ENCODE measurements at places on chromosomes 7 and 10.

- no peak for DNase-seq
Observed at GRCh38 chr10:23088609-23089008, 6.8 kb upstream of the MSRB2 start.

DNA sequence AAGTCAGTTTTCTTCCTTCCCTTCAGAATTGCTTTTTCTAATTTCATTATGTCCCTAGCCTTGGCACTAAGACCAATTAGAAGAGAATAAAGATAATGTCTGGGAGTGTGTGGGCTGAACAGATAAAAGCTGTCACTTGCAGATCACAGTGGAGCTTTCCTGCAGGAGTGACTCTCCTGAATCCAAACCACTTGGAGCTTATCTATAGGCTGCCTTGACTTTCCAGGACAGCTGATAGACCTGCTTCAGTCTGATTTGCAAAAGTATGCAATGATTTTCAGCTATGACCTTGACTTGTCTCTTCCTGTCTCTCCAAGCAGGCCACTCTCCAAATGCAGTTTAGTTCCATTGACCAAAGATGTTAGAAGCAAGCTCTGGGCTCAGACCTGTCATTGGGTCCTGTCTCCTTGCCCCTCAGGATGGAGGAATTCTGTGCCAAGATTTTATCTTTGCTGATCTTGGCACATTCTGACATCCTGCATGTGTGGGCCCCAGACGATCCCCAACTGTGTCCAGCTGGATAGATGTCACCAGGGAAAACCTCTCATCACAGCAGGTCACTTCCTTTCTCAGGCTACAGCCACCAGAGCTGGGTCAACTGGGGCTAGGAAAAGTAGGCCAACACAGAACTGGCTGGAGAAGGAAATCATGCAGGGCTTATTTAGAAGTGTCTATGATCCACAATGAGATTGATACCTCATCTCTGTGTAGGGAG lies 120.9 kb upstream of the ZNF438 start:
- DNase-seq, result no peak

GRCh38 chr7:69843653-69844052 lies 245.4 kb downstream of the AUTS2 start:
- DNase-seq, result no peak

DNA sequence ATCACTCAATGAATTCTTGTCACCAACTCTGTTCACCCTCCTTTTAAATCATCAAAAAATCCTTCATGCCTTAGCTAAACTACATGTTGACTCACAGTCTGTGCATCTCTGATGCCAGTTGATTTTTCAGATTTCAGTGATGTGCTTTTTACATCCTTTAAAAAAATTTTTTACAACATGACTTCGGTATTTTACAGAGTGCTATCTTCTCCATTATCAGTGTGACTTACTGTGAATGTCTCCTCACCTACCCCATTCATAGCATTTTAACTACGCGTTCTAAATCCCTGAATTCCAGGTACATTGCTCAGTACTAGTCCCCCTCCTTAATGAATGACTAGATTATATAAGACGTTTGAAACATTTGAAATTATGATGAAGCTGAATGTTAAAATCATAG lies 98.7 kb downstream of the DNAH11 start:
- no peak for DNase-seq

GRCh38 chr10:32174349-32174893 lies 118.2 kb upstream of the KIF5B start:
- DNase-seq, result no peak

DNA sequence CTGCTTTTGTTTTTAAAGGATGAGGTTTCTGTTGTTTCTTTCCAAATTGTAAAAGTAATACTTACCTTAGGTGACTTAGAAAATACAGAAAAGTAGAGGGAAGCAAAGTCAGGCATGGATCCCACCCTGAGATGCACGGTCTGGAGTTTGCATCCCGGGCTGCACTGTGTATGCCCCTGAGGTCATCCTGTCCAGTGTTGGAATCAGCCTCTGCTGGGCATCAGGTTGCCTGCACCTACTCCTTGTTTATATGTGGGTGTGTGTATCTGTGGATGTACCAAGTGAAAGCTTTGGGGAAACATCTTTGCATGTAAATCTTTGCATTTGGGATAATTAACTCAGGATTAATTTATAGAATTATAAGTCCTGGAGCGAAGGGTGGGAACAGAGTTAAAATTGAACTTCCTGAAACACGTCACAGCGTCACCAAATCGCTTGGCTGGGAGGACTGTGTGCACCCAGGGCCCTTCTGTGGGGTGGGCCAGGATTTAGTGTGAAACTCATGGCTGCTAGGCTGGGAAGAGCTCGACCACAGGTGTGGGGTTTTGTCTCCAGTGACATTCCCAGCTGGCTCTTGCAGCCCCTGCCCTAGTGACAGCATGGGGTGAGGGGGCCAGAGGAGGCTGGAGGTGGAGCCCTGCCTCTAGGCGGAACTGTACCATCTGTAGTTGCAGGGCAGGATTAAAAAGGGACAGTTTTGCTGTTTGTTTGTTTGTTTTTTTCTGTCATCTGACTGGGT lies 27.9 kb downstream of the GTF2IRD1 start:
- no peak for DNase-seq

GRCh38 chr10:55237462-55237861 lies 436.4 kb upstream of the PCDH15 start:
- DNase-seq, result no peak

GRCh38 chr7:91288208-91288824 lies 24.1 kb downstream of the FZD1 start:
- DNase-seq, result peak; percentile 34

GRCh38 chr10:58475322-58476277 lies 37.1 kb upstream of the BICC1 start:
- DNase-seq, result no peak

DNA sequence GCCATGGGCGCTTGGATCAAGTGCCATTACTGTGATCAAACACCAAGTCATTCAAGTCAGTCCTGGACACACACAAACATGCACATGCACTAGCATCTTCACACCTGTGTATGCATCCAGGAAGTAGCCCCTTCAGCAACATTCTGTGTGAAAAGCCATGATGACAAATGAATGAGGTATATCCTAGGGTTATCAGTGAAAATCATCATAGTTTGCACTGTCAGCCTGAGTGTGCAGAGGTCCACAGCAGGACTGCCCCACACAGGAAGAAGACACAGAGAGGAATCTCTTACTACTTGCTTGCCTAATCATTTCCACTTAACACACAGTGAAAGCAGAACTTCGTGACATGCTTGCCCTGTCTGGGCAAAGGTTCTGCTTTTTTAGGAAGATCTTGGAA lies 184.0 kb upstream of the ADO start:
- no peak for DNase-seq

DNA sequence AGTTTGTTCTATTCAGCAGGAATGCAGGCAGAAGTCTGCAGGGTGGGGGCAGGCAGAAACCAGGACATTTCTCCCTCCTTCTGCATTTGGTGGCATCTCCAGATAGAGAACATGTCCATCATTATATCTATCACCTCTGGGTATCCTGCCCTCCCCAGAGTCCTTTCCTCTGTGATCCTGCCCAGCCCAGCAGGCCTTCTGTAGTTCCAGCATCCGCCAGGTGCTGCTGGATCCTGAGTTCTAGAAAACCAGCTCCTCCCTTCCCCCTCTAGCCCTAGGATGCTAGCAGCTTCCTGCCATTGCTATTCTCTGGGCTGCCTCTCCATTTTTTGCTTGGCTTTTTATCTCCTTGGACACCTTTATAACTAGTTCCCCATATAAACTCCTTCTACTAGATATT lies 180.3 kb downstream of the KCNMA1 start:
- no peak for DNase-seq

- DNase-seq, result no peak
Observed at GRCh38 chr10:97001183-97001991, 169.3 kb downstream of the LCOR start.

DNA sequence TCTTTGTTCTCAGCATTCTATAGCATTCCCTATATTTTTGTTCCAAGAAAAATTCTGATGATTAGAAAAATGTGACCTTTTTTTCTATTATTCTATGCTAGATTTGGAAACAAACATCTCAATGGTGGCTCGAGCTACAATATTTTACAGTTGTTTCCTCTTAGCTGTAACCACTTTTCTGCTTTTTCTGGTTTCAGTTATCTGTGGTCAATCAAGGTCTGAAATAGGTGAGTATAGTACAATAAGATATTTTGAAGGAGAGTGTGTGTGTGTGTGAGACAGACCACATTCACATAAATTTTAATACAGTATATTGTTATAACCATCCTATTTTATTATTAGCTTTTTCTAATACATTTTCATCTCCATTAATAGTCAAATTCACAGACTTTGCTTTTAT lies 564.5 kb upstream of the GHITM start:
- no peak for DNase-seq

- DNase-seq, result no peak
Observed at GRCh38 chr10:36383349-36383748, 741.3 kb upstream of the FZD8 start.

DNA sequence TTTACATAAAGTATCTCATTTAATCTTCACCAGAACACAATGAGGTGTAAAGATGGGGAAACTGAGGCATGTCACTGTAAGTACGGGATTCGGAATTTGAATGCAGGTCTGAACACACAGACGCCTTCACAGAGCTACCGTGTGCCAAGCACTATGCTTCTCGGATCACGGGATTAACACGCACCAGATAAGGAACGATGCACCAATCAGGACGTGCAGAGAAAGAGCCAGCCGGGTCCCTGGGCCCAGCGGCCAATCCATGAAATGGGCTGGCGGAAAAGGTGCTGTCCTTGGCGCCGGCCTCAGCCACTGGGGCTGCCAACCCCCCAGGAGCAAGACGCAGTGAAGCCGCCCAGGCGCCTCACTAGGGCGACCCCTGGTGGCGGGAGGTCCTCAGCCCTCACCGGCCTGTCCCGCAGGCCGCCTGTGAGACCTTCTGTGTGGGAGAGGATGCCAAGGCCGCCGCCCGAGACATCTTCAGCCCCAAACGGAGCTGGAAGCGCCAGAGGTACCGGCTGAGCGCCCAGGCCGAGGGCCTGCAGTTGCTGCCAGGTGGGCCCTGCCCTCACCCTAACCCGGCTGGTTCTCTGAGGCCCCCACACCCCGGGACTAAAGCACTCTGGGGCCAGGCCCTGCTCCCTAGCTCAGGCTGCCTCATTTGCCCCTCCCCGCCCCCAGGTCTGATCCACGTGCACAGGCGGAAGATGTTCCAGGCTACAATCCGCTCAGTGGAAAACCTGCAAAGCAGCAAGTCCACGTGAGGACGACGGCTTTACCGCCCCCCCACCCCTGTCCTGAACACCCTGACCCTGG lies 15.6 kb downstream of the ATG9B start:
- peak; percentile 55 for DNase-seq

GRCh38 chr7:30196408-30196807 lies 61.6 kb downstream of the MTURN start:
- no peak for DNase-seq

GRCh38 chr7:116464375-116464774 lies 35.2 kb upstream of the CAV2 start:
- DNase-seq, result no peak

- no peak for DNase-seq
Observed at GRCh38 chr7:7017707-7018280, 164.6 kb upstream of the C1GALT1 start.

GRCh38 chr7:85224171-85224570 lies 37.3 kb upstream of the SEMA3D start:
- DNase-seq, result no peak

GRCh38 chr7:44987457-44987856 lies 8.6 kb upstream of the MYO1G start:
- no peak for DNase-seq

GRCh38 chr7:197413-198335 lies 5.3 kb downstream of the FAM20C start:
- no peak for DNase-seq

DNA sequence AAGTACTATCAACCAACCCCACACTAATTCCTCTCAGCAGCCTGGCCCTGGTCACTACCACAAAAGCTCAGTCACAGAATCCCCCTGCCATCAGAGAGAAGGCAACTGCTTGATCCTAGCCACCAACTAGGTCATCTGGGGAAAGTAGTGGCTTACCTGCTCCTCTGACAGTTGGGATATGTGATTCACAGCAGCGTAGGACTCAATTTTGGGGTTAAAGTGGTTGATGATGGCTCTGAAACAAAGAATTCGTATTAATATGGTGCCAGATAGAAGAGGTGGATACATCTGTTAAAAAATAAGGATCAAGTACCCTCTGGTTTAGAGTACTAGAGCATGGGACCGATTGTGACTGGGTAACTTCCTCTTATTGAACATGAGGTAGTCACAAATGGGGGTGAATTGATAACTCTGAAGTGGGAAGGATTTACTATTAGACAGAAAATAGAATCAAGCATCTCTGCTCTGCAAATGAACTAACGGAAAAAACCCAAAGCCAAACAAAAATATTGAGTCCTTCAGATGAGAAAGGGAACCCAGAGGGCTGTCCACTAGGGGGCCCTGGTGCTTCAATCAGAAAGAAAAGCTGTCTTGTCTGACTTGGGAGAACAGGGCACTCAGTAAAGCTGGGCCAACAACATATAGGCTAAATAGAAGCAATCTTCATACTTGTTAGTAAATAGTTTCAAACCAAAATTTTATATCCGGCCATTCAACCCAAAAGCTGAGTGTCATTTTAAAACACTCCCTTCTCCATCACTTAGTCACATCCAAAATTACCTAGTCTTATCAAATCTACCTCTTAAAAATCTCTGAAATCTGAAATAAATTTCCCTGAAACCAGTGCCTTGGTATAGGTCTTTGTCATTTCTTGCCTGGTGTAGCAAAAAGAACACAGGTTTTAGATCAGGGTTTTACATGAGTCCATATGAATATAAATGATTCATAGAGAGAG lies 45.9 kb upstream of the KCNIP2 start:
- peak; percentile 81 for DNase-seq

GRCh38 chr10:131803860-131804425 lies 96.9 kb upstream of the PPP2R2D start:
- no peak for DNase-seq

- no peak for DNase-seq
Observed at GRCh38 chr7:142584765-142585164, 164.5 kb upstream of the PRSS1 start.

DNA sequence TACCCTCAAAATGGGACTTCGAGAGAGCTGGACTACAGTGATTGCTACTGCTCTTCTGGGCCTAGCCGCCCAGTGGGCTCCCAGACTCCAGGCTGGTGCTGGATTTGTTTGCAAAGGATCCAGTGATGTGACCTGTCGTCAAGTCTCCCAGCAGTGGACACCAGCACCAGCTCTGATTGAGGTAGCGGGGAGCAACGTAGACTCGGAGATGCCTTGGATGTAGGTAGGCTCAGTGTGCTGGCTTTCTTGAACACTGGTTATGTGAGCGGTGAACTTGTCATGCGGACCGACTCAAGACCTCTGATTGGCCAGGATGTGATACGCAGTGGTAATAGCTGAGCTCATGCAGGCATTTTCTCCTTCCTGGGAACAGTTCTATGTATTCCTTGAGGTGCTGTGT lies 19.4 kb downstream of the AKR1C2 start:
- no peak for DNase-seq

DNA sequence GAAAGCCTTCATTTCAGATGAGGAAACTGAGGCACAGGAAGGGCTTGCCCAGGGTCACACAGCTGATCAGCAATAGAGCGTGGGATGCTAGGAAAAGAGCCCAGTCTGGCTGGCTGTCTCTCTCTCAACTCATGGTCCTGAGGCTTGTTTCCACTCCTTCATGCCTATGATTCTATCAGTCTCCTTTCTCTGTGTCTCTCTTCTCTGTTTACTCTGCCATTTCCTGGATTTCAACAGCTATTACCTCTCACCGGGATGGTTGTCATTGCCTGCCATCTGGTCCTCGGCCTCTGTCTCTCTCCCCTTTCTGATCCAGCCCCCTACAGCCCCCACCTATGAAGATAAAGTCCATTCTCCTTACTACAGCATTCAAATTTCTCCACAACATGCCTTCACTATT lies 93.3 kb upstream of the AGBL3 start:
- no peak for DNase-seq

GRCh38 chr10:116849248-116850057 lies at the start of gene ENO4:
TSS of gene ENO4 (plus strand) at chr10:116849499. CDS start at chr10:116849567, 68 bp downstream.
- peak; percentile 95 for DNase-seq

Measured in HEK293T (cell line).